ENCODE measurements at places on chromosomes 12 and 14. TPM values are rescaled to one million over a fixed set of nuclear protein-coding genes. Genes with fewer than 3 reads are reported as not detected.

Gene CLEC2A
- not detected for total RNA-seq

Gene KLRK1
- not detected for total RNA-seq

GRCh38 chr14:54457609-54457996 is 16.4 kb upstream of the CNIH1 start:
- DNase-seq, result no peak

DNA sequence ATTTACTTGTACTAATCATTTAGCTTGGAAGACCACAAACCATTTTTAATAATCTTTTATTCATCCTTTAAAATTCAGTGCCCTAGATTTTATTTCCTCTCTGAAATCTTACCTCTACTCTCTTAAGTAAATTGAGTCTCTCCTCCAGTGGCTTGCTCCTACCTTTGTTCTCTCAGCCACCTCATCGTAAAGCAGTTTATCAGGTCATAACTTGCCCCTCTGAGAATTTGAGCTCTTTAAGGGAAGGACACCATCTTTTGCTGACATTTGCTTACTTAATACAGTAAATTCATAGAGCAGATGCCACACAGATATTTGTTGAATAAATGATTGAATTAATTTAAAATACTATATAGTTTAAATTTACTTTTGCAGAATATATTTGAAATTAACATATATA is 794.3 kb downstream of the C12orf50 start:
- no peak for DNase-seq

DNA sequence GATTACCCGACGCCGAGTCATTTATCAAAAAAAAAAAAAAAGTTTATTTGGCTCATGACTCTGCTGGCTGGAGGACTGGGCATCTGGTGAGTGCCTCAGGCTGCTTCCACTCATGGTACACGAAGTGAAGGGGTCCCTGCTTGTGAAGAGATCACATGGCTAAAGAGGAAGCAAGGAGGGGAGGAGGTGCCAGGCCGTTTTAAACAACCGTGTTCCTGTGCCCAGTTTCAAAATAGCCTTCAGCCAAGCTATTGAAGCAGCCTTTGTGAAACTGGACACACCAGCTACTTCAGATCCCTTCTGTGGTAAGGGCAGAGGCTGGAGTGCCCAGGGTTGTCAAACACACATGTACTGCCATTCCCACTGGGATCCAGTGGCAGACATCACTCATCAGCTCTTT is 7.6 kb downstream of the POP5 start:
- no peak for DNase-seq

DNA sequence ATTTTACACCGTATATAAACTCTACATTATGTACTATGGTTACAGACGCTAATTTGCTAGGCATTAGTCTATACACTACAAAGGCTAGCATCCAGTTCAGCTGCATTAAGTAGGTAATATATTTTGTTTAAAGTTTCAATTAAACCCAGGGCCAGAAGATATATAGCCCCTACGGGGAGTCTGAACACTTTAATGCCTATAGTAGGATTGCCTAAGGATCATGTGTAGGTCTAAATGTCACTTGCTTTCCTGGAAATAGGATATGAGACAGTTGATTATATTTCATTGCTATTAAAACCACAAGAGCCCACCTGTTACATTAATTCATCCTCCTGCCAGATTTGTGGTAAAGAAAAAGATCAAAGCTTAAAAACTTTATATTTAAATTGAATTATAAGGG is 286.9 kb downstream of the TMTC2 start:
- DNase-seq, result no peak

- DNase-seq, result no peak
These were observed 55.5 kb downstream of the SLC16A7 start for GRCh38 chr12:59651229-59651920.

Data from MG63 (cell line).